Right cardiac atrium (tissue), 5 donors: ENCODE measurements at places on chromosomes 5 and 9. TPM values are rescaled to one million over a fixed set of nuclear protein-coding genes. Genes with fewer than 3 reads are reported as not detected.
A peak's percentile ranks its signal among the peaks of the same experiment; 100 is the strongest.

The NPR3 gene
- 62.3 TPM for total RNA-seq

The TMEM252 gene
- total RNA-seq = not detected

The OR1Q1 gene
- not detected for total RNA-seq

The LCN6 gene
- total RNA-seq = 11.0 TPM

The SLC36A2 gene
- not detected for total RNA-seq

The HMCN2 gene
- 3.6 TPM for total RNA-seq

The PCDHGB1 gene
- 4.4 TPM for total RNA-seq

The CCDC180 gene
- 6.6 TPM for total RNA-seq

- DNase-seq = no peak
Measured at GRCh38 chr5:79774171-79774854, 84.7 kb downstream of the CMYA5 start.

GRCh38 chr5:177288191-177288590 lies 15.3 kb downstream of the RAB24 start:
- no peak for DNase-seq

- DNase-seq = no peak
Measured at GRCh38 chr9:130830231-130830760, 4.8 kb upstream of the ABL1 start.

- DNase-seq = peak; percentile 55
Measured at GRCh38 chr9:121748074-121748473, 96.6 kb downstream of the DAB2IP start.

DNA sequence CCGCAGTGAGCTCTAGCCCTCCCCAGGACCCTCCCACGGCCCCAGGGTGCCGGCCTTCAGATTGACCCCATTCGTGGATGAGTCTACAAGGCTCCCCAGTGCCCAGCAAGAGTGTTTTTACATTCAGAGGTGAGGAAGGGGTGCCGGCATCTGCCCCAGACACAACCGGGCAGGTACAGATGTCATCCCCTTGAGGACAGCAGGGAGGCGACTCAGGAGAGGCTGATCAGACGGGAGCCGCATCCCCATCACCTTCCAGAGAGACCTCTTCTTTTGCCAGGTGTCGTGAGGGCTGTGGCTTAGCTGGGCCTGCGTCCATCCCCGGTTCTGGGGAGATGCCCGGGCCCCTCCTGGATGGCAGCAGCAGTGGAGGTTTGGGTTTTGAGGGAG lies 4.3 kb upstream of the LRRC14B start:
- DNase-seq = peak; percentile 40

- no peak for DNase-seq
Measured at GRCh38 chr5:82351754-82352145, 73.6 kb upstream of the RPS23 start.
